ENCODE measurements at places on chromosomes 3 and 15.

GRCh38 chr3:85427467-85427866 lies 468.7 kb downstream of the CADM2 start:
- no peak for DNase-seq

DNA sequence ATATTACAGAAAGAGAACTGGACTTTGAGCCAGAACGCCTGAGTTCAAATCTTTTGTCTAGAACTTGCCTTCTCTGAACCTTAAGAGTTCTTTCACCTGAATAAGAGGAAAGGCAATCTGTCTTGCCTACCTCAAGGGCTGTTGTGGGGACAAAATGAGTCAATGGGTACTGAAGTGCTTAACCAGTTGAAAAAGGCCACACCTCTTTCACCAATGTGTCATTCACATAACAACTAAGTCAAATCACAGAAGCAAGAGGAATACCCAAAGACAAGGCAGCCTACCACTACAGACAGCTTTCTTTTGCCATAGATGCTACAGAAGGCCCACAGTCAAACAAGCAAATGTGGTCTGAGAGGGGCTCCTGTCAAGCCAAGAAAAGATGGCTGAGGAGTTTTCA lies 39.7 kb downstream of the NBEAL2 start:
- peak; percentile 38 for DNase-seq

DNA sequence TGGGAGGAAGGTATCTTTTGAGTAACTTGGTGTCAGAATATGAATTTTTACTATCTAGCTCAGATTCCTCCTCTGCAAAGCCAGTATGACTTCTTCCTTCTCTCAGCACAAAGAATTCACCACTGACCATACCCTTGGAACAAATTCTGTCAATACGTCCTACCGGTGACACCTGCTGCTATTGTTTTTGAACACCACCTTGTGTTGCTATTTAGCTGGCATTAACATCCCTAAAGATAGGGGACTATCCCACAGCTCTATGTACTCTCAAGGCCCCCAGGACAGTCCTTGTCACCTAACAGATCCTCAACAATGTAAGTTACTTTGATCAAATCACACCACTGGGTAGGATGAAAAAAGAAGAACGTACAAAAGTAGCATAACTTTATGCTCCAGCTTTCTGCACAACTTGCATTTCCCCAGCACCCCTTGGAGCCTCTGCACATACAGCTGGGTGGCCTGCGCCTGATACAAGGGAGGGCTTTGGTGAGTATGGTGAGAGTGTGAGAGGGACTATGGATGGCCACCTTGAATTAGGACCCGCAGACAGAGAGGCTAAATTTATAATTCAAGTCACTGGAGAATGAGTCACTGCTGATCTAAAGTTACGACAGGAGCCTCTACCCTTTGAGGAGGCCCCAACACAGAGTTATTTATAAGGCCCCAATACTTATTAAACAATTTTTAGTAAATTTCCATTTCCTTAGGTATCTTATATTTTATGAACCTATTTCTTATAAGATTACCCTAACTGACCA lies 2.3 kb upstream of the COLQ start:
- DNase-seq: no peak

- DNase-seq: no peak
Measured at GRCh38 chr15:59116141-59116540, 11.2 kb downstream of the CCNB2 start.

All from thyroid gland (tissue), 4 donors.